NCI-H2081 treated with DMSO at 0.1 percent for 48 hours (cell line): ENCODE measurements at places on chromosomes 7 and 10.

GRCh38 chr7:133950855-133951254 lies 176.3 kb upstream of the LRGUK start:
- no peak for DNase-seq

DNA sequence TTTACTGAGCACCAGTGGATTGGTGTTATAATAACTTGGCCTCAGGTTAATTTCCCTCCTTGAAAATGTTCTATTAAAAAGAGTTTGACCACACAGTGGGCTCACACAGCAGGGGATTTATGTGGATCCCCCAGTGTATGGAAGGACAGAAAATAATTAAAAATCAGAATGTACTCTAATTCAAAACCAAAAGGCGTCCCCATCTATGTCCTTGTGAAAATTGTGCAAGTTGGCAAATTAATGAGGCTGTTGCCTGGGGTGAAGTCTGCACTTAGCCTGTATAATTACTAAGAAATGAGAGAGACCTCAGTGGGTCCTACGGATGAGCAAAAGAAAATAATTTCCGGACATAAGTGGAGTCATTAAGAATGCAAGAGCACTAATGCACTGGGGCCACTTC lies 31.1 kb downstream of the PIK3CG start:
- no peak for DNase-seq

DNA sequence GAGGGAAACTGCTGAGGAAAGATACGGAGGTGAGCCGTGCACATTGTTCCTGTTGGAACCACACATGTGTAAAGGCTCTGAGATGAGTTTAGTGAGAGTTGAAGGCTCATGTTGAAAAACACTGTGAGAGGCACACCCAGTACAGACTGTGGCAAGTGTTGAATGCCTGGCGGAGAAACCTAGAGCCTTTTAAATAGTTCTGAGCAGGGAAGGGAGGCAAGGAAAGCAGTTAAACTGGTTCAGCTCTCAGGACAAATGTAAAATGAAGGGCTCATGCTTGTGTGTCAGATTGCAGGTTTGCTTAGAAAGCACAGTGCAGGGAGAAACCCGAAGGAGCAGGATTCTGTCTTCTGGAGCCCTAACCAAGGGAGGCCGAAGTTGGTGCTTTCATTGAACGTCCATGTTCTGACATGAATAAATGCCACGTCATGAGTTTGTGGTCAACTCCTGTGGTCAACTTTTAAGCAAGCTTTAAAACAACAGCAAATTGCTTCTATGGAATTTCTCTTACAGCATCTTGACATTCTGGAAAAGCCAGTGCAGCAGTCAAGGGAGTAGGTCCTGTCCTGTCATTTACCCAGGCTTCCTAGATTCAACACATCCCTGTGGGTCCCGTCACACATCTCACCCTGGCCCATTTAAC lies 650.9 kb upstream of the GALNT17 start:
- no peak for DNase-seq

DNA sequence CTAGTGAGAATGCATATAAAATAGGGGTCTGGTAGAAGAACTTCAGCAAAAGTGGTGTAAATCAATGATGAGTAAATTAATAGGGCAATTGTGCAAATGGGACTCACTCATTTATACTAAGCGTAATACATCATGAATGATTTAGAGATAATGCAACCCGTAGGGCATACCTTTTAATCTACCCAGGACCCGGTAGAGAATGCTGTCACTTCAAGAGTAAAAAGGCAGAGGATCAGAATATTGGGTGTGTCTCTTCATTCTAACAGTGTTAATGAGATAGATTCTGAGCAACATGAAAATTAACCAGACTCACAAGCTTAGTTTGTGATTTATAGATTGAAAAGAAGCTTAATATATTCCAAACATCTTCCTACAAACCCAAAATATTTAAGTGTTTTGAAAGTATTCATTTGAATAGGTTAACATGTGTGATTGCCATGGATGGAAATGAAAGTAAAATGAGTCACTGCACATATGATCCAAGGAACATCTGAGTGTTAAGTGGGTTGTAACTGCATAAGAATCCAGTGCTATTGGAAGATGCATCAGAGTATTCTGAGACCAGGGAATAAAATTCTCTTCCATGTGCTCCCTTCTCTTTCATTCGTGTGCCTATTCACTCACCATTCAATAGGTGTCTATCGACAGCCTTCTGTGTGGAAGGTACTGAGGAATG lies 690.6 kb downstream of the AUTS2 start:
- DNase-seq, result no peak

- no peak for DNase-seq
These were observed at the start of gene AMPH for GRCh38 chr7:38630720-38631673. Gene AMPH, minus strand, starts transcription at chr7:38631373. Its CDS starts 22 bp downstream, at chr7:38631351.

- no peak for DNase-seq
These were observed 120.0 kb upstream of the EGFR start for GRCh38 chr7:54898659-54899340.
